Parietal lobe (tissue), 2 donors: ENCODE measurements at places on chromosomes 7 and 10. TPM values are rescaled to one million over a fixed set of nuclear protein-coding genes. Genes with fewer than 3 reads are reported as not detected.

Gene AIMP2
- total RNA-seq: 24.7 TPM

Gene CHN2
- total RNA-seq: 126 TPM

Gene DNAH11
- total RNA-seq: 3.8 TPM

Gene LIPF
- not detected for total RNA-seq

Gene SPDYE17
- total RNA-seq: not detected

Gene VSTM4
- total RNA-seq: 2.2 TPM

Gene ZNF862
- 28.2 TPM for total RNA-seq
